AML-193 (cell line): ENCODE measurements at places on chromosomes 11 and 22.

DNA sequence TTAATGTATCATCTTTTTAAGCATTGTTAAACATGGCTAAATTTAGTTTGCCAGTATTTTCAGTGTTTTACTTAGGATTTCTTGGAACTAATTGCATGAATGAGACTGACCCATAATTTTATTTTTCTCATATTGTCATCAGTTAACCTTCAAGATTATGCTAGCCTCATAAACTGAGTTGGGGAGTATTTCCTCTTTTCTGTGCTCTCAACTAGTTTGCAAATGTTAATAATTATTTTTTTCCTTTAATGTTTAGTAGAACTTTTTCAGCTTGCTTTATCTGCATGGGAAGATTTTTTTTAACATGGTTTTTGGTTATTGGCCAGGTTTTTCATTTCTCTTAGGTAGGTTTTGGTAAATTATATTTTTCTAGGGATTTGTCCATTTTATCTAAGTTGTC lies 235.4 kb upstream of the SESN3 start:
- DNase-seq: no peak

- DNase-seq: no peak
These were observed 38.3 kb downstream of the NCAM1 start for GRCh38 chr11:112999520-112999919.

- no peak for DNase-seq
These were observed 15.3 kb downstream of the IL10RA start for GRCh38 chr11:118001494-118001971.

DNA sequence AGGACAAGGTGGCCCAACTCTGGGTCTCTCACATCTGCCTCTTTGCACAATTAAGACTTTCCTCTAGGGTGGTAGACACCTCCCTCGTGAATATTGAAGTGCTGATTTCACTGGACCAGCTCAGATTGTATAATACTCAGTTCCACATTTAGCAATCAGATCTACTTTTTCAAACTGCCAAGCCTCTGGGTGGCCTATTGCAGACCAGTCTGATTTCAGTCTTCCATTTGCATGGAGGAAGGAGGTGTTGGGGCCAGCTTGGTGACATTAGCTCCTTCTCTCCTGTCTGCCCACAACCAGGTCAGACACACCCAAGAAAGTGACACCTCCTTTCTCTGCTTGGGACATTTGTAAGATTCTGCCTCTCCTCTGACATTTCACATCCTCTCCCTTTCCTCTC lies 78.2 kb downstream of the PPFIBP2 start:
- DNase-seq: peak; percentile 60

GRCh38 chr11:118379497-118379896 lies 20.1 kb downstream of the UBE4A start:
- no peak for DNase-seq

- DNase-seq: no peak
These were observed 7.1 kb downstream of the YWHAH start for GRCh38 chr22:31951194-31952093.

GRCh38 chr22:41403532-41404318 lies 22.0 kb downstream of the TEF start:
- DNase-seq: peak; percentile 86

DNA sequence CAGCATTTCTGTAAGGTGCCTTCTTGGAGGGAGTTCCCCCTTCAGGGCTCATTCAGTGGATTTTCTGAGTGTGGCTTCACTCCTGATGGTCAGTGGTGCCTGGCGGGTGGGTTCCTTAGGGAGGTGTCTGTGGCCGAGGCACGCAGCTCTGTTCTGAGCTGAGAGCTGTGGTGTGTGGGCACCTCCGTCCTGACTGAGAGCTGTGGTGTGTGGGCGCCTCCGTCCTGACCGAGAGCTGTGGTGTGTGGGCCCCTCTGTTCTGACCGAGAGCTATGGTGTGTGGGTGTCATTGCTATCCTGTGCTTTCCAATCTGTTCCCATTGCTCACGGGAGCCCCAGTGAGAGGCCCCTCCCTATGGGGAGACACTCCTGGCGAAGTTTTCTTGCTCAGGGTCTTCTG lies 39.8 kb downstream of the MUC6 start:
- DNase-seq: no peak

- no peak for DNase-seq
These were observed 9.1 kb downstream of the TST start for GRCh38 chr22:37010174-37010573.

GRCh38 chr11:77127235-77127911 lies 673 bp upstream of the MYO7A start:
- DNase-seq: no peak

- no peak for DNase-seq
These were observed 36.5 kb downstream of the OSBPL5 start for GRCh38 chr11:3128356-3129180.

DNA sequence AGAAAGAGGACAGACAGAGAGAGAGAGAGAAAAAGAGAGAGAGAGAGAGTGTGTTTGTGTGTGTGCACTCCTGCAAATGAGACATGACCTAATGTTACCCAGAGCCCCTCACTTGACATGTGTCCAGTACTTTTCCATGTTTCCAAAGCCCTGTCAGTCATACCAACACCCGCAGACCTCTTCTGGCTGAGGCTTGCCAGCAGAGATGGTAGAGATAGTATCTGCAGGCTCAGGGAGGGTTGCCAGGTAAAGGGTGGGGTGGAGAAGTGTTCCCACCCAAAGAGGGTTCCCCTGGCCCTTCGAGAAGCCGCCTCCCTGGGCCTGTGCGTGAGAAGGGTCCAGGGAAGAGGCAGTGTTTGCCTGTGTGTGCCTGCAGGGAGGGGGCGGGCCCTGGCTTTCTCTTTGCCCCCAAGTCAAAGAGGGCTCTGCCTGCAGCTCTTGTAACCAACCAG lies 40.7 kb downstream of the POU2F3 start:
- DNase-seq: no peak

GRCh38 chr11:110908401-110909105 lies 196.3 kb upstream of the ARHGAP20 start:
- no peak for DNase-seq

DNA sequence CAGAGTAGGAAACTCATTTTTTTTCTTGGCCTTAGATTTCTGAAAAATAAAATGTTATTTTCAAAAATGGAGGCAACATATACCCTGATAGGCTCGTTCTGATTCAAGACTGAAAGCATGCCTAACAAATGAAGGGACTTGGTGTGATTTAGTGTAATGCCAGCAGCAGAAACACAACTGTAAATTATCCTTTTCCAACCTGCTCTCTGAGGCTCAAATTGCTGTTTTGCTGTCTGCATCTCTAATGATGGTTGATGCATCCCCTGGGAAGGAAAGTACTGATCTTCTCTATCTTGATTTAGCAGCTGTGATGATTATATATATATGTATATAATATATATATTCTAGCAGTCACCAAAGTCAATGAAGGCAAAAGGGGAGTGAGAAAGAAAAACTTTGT lies 537.2 kb upstream of the API5 start:
- no peak for DNase-seq

DNA sequence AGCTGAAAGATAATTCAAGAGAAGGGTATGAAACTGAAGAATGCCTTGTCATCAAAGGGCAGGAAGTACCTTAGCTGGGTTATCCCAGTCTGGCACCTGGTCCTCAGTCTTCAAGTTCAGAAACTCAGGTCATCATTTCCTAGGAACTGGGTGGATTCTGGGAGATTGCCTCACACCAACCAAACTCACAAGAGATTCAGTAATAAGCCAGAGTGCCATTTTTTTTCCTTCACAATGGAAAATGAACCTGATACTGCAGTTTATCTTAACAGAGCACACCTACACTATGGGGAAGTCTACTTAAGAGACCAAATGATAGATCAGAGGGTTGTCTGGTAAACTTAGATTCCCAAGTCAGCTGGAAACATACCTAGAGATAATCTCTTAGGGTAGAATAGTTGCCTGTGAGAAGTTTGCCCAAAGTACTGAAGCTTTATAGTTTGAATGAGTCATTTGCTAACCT lies 3.8 kb upstream of the BUD13 start:
- DNase-seq: no peak

GRCh38 chr22:20777420-20778177 lies 3.7 kb downstream of the SERPIND1 start:
- no peak for DNase-seq
